ENCODE measurements at places on chromosomes 3 and 15.

DNA sequence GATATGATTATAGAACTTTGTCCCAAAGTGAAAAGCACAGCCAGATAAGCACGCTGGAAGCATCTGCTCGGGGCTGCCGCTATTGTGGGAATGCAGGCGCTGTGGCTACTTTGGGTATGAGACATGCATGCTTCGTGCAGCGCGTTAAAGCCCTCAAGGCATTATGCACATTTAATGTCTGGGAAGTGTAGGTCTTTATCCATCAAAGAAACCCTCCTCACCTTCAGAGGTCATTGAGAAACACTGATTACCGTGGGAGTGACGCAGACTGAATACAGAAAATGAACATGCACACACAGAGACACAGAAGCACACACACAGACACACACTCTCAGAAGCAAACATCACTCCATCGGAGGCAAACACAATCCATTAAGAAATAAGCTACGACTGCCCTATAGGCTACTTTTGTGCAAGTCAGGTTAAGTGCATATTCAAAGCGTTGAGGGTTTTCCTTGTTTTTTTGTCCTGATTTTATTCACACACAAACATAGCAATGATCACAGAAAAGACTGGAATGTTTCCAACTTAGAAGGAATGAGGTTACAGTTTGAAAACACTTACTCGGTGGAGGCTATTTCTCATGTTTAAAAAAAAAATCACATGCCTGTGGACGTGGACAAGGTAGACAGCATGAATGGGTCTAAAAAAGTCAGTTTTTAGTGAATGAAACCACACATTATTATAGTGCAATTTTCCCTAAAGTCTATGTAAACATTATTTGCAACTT is 68.5 kb downstream of the PLCH1 start:
- DNase-seq = no peak

- DNase-seq = no peak
These were observed 139.3 kb downstream of the STT3B start for GRCh38 chr3:31671976-31672375.

GRCh38 chr3:6504347-6504746 is 356.6 kb upstream of the GRM7 start:
- no peak for DNase-seq

GRCh38 chr15:72845981-72846383 is 62.4 kb upstream of the ADPGK start:
- DNase-seq = no peak

DNA sequence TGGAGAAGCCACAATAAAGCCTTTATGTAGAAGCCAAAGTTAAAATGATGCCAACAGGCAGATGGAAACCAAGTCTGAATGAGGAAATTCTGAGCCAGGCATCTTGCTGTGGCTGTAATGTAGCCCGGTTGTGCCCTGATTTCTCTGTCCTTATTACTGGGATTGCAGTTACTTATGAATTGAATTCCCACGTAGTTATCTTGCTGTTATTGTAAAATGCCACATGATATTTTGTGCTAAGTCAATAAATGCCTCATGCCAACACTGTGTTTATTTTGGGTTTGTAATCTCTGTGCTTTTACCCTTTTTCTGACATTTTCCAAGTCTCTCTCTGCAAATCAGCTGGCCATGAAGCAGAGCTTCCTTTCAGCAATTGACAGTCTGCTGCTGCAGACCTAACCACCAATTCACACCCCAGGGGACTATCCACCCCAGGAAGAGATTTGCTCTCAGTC is 486.1 kb upstream of the GOLIM4 start:
- DNase-seq = no peak

- no peak for DNase-seq
These were observed 752.3 kb downstream of the NR2F2 start for GRCh38 chr15:97082830-97083229.

DNA sequence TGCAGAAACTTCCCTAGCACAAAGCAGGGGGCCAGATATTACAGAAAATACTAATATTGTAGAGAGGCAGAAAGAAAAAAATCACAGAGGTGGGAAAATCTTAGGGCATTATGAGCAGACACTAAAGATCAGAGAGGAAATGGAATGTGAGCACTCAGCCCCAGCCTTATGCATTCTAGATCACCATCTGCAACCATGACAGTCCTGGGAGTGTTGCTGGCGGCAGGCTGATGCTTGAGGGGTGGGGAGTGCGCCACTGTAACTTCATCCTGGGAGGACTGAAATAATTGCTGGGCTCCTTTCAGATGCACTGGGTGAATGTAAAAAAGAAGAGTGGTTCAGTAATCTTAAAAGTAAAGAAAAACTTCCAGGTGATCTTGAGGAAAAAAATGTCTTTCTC is 427.6 kb upstream of the SEMA6D start:
- DNase-seq = no peak

DNA sequence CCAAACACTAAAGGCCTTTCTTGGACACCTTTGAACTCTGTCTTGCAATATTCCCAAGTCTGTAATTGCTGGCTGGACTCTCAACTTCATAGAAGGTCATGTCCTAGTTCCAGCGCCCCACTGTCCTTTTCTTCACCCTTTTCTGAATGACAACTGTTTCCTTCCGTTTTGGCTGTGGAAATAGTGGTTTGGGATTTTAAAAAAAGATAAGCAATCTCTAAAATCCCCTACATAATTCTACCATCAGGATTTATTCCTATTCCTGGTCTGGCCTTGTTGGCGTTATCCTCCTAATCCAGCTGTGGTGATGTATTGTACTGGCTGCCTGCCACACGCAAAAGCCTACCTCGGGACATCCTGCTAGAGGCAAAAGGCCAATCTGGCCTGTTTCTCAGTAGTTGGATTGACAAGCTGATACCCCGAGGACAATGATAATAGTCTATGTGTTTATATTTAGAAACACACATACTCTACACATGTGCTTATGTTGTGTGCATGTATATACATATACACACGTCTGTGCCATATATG is 440.3 kb upstream of the DPH6 start:
- no peak for DNase-seq

DNA sequence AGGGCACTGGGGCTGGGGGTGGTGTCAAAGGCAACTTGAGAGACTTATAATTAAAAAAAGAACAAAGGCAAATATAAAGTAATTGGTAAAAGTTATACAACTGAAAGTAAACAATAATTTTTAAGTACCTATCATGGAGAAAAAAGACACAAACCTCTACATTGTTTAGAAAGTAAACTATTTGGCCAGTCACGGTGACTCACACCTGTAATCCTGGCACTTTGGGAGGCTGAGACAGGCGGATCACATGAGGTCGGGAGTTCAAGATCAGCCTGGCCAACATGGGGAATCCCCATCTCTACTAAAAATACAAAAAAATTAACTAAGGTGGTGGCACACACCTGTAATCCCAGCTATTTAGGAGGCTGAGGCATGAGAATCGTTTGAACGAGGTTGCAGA is 25.8 kb downstream of the RPSA start:
- DNase-seq = no peak

DNA sequence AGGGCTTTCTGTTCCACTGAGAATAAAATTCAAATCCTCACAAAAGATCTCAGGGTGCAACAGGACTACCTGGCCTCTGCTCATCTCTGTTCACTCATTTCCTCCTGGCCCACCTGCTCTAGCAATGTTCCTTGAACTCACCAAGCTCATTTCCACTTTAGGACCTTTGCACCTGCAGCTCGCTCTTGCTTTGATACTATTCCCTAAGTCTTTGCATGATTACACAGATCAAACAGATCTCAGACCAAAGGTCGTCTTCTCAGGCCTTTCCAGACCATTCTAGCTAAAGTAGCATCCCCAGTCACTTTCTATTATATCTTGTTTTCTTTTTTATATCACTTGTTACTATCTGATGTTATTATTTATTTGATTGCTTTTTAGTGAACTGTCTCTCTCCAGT is 54.7 kb downstream of the B3GNT5 start:
- DNase-seq = no peak

GRCh38 chr3:140570602-140571001 is 107.3 kb upstream of the TRIM42 start:
- no peak for DNase-seq

- no peak for DNase-seq
These were observed 57.9 kb upstream of the SEC22A start for GRCh38 chr3:123143669-123144411.

DNA sequence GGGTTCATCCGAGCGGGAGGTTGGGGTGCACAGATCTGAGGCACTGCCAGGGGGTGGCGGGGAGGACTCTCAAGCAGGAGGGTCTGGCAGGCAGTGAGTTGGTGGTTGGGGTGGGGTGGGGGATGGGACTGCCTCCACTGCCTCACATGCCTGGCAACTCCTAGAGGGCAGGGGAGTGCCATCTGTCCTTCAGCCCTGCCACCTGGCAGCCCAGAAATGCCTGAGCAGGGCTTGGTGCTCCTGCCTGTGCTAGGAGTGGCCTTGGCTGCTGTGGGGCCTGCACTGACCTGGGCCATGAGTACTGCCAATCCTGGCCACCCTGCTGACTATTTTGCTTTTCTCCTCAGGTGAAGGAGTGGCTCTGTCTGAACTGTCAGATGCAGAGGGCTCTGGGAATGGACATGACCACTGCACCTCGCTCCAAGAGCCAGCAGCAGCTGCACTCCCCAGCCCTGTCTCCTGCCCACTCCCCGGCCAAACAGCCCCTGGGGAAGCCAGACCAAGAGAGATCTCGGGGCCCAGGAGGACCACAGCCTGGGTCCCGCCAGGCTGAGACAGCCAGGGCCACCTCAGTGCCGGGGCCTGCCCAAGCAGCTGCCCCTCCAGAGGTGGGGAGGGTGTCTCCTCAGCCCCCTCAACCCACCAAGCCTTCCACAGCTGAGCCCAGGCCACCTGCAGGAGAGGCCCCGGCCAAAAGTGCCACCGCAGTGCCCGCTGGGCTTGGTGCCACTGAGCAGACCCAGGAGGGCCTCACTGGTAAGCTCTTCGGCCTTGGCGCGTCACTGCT is 32.0 kb upstream of the APEH start:
- no peak for DNase-seq

GRCh38 chr3:28042707-28043106 is 198.7 kb upstream of the CMC1 start:
- DNase-seq = no peak

- DNase-seq = no peak
These were observed 11.8 kb downstream of the TOP2B start for GRCh38 chr3:25652921-25653320.

GRCh38 chr3:160911411-160911810 is 155.4 kb downstream of the PPM1L start:
- DNase-seq = no peak

DNA sequence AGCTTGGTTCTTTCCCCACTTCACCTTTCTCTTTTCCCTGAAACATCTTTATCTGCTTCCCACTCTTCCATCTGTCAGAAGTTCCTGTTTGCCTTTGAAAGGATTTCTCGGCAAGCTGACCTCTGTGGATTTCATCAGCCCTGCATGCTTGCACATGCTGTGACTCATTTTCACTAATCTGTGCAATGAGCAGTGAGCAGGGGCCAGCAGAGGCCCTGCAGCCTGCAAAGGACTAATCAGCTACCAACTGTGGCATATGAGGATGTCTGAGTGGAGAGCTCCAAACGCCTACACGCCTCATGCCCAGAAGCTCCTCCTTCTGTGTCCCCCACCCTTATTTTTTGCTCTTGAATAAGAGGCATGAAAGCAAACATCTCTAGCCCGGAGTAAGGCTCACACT is 333.0 kb upstream of the SEMA6D start:
- DNase-seq = no peak

DNA sequence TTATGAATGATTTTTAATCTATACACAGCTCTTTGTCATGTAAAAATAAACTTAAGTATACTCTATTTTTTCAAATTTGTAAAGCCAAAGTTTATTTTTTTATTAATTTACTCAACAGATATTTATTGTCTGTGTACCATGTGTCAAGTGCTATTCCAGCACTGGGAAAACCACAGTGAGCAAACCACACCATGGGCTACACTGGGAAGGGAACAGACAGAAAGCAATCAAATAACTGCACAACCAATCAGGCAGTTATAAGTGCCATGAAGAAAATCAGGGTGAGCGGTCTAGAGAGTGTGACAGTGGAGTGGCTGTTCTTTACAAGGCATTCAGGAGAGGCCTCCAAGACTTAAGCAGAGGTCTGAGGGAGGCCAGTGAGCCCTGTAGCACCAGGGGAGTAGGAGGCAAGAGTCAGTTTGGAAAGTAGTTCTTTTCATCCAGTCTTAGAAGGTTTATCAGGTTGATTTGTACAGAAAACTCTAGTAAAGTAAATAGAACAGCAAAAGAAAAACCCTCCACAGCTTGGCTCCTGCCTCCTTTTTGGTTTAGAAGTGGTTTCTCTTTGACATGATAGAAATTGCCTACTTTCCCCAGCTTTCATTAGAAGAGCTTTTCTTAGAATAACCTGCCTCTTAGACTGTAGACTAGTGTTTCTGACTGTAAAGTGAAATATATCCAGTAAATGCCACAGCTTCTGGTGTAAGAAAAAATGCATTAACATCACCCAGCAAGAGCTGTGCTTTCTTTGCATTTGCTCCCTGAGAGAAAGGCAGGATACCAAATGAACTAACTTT is 13.7 kb downstream of the EIF2AK4 start:
- DNase-seq = no peak

DNA sequence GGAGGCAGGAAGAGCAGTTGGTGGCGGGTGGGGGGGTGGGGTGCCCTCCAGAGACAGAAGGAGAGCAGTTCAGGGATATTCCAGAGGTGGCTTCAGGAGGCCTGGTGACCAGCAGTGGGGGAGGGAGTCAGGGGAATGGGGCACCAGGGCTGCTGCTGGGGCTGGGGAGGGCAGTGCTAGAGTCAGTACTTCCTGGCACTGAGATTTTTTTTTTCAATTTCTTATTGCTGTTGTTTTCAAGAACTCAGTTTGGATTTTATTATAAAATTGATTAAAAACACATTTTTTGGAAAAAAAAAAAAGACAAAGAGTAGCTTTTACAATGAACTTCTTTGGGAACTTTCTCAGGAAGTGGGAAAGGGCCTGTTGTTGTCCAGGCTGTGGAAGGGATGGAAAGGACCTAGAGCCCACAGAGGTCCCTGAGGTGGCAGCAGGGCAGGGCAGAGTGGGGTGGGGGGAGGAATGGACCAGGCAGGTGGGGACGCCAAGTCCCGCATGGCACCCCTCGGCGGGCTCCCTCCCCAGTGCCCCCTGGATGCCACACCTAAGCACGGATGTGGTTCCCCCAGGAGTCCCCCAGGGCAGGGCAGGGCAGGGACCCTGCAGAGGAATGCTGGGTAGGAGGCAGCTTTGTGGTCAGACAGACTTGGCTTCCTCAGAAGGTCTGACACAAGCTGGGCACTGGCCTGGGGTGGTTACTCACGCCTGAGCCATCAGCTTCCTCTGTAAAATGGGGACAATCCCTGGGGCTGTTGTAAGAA is 8.5 kb upstream of the ANPEP start:
- no peak for DNase-seq

DNA sequence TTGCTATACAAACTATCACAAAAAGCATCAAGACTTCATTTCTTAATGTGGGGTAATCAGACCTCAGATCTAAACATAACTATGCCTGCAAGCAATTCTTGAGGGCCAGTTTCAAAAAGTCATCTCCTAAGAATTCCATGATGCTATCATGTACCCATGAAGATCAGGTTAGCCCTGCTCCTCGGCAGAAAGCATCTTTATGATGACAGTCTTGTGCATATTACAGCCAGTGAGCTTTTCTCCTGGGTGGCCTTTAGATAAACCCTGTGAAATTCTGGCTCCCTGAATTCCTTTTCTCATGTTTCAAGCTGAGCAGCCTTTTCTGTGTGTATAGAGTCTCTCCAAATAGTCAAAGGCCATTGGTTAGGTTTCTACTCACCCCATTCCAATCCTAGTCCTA is 201.9 kb upstream of the MCTP2 start:
- no peak for DNase-seq

- DNase-seq = no peak
These were observed 171.5 kb upstream of the NANOGP8 start for GRCh38 chr15:35256551-35256950.

- DNase-seq = no peak
These were observed 26.8 kb downstream of the NFKBIZ start for GRCh38 chr3:101876142-101876541.

- DNase-seq = no peak
These were observed 83.7 kb upstream of the C15orf39 start for GRCh38 chr15:75117993-75118392.

Measured in GM12864 (cell line).